ENCODE measurements at places on chromosomes 12 and 14. TPM values are rescaled to one million over a fixed set of nuclear protein-coding genes. Genes with fewer than 3 reads are reported as not detected.

- no peak for DNase-seq
Measured at GRCh38 chr14:80313806-80314205, 102.5 kb upstream of the DIO2 start.

DNA sequence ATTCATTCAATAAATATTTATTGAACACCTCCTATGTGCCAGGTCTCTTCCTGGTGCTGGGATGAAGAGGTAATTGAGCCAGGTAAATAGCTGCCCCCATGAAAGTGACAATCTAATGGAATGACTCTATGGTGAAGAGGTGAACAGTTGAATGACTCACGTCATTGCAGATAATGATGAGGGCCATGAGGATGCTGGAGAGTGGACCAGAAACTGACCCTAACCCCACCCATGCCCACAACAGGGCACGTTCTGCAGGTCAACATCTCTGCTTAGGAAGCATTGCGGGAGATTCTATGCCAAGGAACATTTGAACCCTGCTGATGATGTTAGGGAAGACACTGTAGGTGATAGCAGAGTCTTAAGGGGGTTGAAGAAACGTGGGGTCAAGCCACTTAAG lies 788.9 kb upstream of the TBX3 start:
- no peak for DNase-seq

The KRT8 gene
- 815 TPM for total RNA-seq

The ASB2 gene
- 35.1 TPM for total RNA-seq

DNA sequence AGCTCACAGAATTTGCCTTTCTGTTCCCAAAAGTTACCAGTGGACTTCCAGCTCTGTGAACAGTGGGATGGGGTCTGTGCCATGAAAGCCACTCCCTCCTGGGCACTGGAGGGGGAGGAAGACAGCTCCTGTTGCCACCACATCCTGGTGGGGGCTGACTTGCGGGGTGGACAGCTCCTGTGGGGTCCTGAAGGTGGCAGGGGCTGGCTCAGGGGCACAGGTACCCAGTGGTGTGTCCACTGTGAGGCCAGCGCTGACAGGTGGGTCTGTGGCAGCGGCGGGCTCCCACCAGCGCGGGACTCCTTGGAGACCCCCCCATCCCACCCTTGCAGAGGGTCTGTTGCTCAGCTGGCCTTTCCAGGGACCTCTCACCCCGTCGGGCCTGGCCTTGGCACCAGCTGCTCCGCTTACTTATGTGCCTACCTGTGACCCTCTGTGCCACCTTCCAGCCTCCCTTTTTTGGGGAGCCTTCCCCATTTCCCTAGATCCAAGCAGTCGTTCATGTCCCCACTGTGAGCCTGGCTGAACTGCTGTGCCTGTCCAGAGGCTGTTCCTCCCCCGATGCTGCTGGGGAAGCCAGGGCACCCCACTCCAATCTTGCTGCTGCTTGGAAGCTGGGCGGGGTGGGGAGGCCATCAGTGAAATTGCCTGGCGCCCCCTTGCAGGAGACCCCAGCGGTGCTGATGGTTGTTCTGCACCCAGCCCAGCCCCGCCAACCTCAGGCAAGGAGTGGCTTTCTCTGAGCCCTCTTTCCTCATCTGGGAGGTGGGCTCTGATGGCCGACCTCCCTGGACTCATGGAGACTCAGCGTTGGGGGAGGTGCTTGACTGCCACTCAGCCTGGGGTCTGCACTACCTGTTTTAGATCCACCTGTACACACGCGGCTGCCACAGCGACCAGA lies 2.2 kb downstream of the TEDC1 start:
- peak; percentile 46 for DNase-seq

The NTN4 gene
- 97.7 TPM for total RNA-seq

DNA sequence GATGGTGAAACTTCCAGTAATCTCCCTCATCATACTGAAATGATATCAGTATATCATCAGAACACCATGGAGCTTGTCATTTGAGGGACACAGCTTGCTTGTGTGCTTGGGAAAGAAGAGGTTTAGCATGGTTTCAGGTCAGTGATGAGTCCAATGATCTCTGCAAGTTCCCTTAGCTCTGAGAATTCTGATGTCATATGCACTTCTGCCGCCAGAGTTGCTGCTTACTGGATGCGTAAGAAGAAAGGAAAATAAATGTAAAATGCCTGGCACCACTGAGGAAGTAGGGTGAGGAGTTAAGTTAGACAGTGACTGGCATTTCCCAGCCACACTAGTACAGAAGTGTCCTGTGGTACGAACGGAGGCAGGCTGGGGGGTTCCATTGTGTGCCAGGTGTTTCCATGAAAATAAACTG lies 22.6 kb downstream of the PRKCH start:
- no peak for DNase-seq

The GRIP1 gene
- 31.1 TPM for total RNA-seq

- DNase-seq, result no peak
Measured at GRCh38 chr14:55120571-55121495, 8.2 kb upstream of the LGALS3 start.

GRCh38 chr12:93778306-93778705 lies 101.1 kb downstream of the CRADD start:
- DNase-seq, result no peak

The LTBP2 gene
- total RNA-seq, result 6.8 TPM

DNA sequence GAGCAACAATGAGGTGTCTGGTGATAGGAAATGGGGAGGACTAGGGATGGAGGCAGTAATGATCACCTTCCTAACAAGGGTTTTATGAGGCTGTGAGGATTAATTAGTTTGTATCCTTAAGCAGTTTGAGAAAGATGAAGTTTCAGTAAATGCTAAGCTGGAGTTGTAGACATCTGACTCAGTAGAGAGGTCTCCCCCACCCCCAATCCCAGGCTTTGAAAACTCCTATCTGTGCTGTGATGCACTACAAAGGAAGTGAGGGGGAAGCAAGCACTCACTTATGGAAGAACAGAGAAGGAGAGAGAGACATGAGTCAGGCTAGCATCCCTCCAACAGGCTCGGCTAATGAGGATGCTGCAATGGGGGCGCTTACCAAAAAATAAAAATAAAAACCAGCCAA lies 5.5 kb upstream of the BCL11B start:
- no peak for DNase-seq

GRCh38 chr14:95511687-95512086 lies 4.8 kb downstream of the SYNE3 start:
- DNase-seq, result no peak

The SLC38A2 gene
- 292 TPM for total RNA-seq

The AHNAK2 gene
- total RNA-seq, result 34.5 TPM

- no peak for DNase-seq
Measured at GRCh38 chr12:53950789-53951576, 3.7 kb upstream of the HOXC12 start.

DNA sequence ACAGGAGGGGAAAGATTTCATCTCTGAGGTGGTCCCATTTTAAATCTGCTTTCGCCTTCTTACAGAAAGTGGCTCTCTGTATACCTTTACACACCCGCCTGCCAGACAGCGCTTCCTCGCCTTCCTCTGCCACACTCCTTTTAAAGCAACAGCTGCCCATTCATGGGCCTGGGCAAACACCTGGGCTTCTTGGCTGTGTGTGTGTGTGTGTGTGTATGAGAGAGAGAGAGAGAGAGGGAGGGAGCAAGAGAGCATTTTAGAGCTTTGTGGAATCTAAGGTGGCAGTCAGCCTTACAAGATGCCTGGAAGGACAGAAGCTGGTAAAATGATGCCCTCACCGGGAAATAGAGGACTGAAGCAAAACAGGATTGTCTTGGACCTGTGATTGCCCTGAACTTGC lies 20.0 kb downstream of the PTHLH start:
- DNase-seq, result no peak

GRCh38 chr14:92463141-92463540 lies 50.4 kb upstream of the RIN3 start:
- DNase-seq, result peak; percentile 37

The OASL gene
- 1.1 TPM for total RNA-seq

DNA sequence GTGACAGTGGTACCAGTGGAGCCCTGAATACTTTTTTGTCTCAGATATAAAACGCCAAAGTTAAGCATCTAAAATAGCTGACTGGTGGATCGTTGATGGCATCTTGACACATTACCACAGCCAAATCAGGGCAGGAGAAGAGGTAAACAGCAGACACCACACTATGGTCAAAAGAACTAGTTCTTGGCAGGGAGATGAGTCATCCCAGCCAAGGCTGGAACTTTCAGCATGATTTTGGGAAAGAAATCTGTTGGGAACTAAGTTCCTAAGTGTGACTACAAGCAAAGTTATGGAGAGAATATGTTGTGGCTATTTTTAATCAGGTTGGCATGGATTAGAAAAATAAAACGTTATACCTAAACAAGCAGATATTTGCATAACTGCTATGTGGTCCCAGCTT lies 36.9 kb downstream of the LGR5 start:
- no peak for DNase-seq

The G2E3 gene
- 20.8 TPM for total RNA-seq

DNA sequence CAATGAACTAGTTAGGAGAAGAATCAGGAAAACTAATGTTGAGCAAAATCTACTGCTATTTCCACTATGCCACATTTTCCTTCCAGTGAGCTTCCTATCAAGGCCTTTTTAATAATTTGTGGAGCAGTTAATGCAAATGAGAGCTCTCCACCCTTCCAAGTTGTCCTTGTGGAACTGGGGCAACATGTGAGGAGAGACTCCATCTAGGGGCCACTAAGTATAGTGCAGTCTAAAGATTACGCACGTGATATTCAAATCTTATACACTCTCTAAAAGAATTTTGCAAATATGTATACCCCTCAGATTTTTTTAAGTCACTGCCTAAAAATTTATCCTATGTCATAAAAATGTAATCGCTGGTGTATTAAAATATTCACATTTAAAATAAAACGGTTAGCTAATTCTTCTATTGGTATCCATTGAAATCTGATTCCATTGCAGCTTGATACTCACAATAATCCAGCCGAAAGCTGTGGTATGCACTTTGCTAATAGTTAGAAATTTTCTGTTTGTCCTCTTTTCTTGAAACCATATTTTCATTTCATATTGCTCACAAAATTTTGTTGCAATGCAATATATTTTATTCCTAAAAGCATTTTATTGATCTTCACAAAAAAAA lies 100.1 kb downstream of the PAH start:
- no peak for DNase-seq

GRCh38 chr12:78470354-78471195 lies 394.0 kb upstream of the SYT1 start:
- DNase-seq, result no peak

The OR6C2 gene
- 1.2 TPM for total RNA-seq

The TPH2 gene
- not detected for total RNA-seq

- DNase-seq, result no peak
Measured at GRCh38 chr12:93972411-93973208, 175.8 kb upstream of the PLXNC1 start.

GRCh38 chr14:57692671-57693070 lies 173.2 kb downstream of the SLC35F4 start:
- DNase-seq, result no peak

The GLI1 gene
- total RNA-seq, result 4.2 TPM

The TMBIM4 gene
- total RNA-seq, result 124 TPM

GRCh38 chr12:106680280-106680679 lies 94.2 kb upstream of the RIC8B start:
- no peak for DNase-seq

GRCh38 chr12:3236345-3237187 lies 159.4 kb downstream of the TSPAN9 start:
- no peak for DNase-seq

The KRT72 gene
- not detected for total RNA-seq

The DDX55 gene
- total RNA-seq, result 36.8 TPM

DNA sequence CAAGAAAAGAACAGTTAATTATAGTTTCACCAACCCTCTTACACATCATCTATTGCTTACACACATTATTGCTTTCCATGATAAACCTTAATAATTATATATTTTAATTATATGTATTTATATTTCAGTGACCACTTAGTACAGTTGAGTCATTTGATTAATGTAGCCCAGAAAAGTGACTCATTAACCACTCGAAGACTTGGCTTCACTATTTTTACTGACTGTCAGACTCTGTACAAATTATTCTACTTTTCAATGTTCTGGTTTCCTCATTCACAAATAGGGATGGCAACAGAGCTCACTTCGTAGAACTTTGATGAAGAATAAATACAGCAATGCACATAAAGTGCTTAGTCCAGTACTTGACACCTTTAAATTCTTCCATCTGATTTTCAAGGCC lies 98.3 kb downstream of the CFAP54 start:
- DNase-seq, result no peak

The KRT2 gene
- not detected for total RNA-seq
